GM04503 (cell line): ENCODE measurements at places on chromosomes 2 and 18.
A peak's percentile ranks its signal among the peaks of the same experiment; 100 is the strongest.

GRCh38 chr2:235004329-235004903 lies 52.6 kb downstream of the SH3BP4 start:
- no peak for DNase-seq

GRCh38 chr2:27683390-27684071 lies 19.8 kb downstream of the SLC4A1AP start:
- peak; percentile 52 for DNase-seq

GRCh38 chr2:155997538-155997937 lies 335.0 kb downstream of the NR4A2 start:
- DNase-seq: no peak

DNA sequence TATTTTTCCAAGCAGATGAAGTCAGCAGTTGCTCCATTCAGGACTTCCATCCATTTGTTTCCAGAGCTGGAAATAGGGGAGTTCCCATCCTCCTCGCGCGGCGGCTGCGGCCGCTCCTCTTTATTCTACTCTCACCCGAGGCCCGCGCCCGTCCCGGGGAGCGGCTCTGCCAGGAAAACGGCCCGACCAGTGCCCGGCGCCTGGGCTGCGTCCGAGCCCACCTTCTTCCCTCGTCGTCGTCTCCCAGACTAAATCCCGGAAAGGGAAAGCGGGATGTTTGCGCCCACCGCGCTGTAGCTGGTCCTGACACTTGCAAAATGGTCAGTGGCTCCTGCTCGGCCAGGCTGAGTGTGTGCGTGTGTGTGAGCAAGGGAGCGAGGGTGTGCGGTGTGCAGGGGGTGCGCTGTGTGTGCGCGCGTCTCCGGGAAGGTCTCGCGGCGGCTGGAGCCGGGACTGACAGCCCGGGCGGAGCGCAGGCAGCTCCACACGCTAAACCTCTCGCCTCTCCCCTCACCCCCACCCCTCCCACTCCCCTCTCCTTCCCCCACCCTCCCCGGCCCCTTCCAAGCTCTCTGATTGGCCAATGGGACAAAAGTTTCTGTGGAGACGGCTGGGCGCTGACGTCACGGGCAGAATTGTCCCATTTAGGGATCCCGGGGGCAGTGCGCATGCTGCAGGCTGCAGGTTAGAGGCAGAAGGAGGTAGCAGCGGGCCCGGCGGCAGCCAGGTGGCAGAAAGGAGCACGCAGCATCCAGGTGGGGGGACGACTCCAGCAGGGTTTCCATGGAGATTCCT lies at the start of gene NOL4:
Gene NOL4 (minus strand): TSS at position 491 of the 795 bp plus-strand sequence. CDS start 1,660 bp downstream, outside the sequence.
- DNase-seq: no peak

DNA sequence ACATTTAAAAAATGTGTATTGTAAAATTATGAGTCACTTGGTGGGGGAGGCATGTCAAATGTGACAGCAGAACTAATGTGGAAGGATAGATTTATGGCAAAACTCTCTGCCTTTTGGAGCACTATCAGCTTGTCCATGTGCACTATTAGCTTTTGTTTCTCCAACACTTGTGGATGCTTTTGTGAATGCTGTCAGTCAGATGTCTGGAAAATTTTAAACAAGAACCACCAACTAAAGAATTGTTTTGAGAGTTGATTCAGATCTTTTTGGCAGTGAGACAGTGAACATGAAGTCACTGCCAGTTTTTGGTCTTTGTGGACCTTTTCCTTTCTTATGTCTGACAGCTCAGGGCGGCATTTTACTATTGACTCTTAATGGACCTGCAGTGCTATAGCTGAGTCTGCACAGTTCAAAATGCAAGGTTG lies 72.4 kb downstream of the KIAA1328 start:
- no peak for DNase-seq

- DNase-seq: no peak
These were observed 64.1 kb upstream of the EHBP1 start for GRCh38 chr2:62641410-62641843.

DNA sequence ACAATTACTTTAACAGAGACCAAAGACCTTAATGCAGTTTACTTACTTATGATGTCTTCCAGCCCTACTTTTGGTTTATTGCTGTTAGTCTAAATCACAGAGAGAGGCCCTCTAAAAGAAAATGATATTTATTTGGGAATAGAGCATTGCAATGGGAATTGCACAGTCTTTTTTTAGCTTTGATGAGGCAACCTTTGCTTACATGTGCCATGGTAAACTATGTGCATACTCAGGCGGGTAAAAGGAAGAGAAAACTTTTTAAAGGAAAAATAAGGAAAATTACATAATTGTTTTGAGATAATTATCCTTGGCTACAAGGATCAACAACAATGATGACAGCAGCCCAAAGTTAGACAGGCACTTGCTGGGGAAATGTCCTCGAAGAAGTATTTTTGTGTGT lies 78.6 kb downstream of the EFEMP1 start:
- no peak for DNase-seq

GRCh38 chr2:23399674-23400261 lies 14.8 kb downstream of the KLHL29 start:
- no peak for DNase-seq

GRCh38 chr2:42937171-42937875 lies 144.9 kb upstream of the HAAO start:
- DNase-seq: no peak

GRCh38 chr18:10036479-10036878 lies 122.7 kb downstream of the VAPA start:
- no peak for DNase-seq

- DNase-seq: no peak
These were observed 64.2 kb upstream of the PID1 start for GRCh38 chr2:229335330-229335729.

DNA sequence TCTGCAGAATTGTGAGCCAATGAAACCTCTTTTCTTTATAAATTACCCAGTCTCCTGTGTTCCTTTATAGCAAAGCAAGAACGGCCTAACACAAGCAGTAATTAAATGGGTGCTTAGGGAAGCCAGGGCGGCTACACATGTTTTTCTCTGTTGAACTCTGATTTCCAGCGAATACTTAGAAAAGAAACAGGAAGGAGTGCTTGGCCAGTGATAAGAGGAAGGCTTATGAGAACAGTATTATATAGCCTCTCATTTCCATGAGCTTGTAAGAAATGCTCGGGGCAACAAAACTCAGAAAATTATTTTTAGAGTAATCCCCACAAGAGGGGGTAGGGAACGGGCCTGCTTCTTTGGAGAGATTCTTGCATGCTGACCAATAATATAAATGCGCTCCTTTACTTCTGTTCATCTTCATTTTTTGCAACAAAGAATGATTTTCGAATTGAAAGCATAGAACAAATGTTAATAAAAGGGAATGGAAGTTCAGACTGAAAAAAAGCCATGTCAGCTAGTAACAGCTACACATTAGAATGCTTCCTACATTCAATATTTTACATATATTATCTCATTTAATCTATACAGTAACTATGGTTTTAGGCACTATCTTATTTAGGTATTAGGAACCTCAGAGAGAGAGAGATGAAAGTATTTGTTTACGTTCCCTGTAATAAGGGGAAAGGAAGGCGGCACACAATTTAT lies 49.7 kb upstream of the CCDC85A start:
- no peak for DNase-seq
